ENCODE measurements at places on chromosomes 16 and 17.

GRCh38 chr17:32783602-32784001, 93.3 kb downstream of the MYO1D start:
- no peak overlapping the region for H3K27ac ChIP-seq
- no peaks in the 10 kb centered on the region for H3K36me3 ChIP-seq
- no peaks in the 10 kb centered on the region for H3K27me3 ChIP-seq
- peak; percentile 39 for DNase-seq
- H3K4me1 ChIP-seq = no peaks in the 10 kb centered on the region

GRCh38 chr16:81796583-81797346, 17.7 kb downstream of the PLCG2 start:
- H3K27ac ChIP-seq = no peak overlapping the region
- DNase-seq = no peak
- no peaks in the 10 kb centered on the region for H3K4me1 ChIP-seq
- H3K4me3 ChIP-seq = no peak overlapping the region
- H3K27me3 ChIP-seq = no peaks in the 10 kb centered on the region

DNA sequence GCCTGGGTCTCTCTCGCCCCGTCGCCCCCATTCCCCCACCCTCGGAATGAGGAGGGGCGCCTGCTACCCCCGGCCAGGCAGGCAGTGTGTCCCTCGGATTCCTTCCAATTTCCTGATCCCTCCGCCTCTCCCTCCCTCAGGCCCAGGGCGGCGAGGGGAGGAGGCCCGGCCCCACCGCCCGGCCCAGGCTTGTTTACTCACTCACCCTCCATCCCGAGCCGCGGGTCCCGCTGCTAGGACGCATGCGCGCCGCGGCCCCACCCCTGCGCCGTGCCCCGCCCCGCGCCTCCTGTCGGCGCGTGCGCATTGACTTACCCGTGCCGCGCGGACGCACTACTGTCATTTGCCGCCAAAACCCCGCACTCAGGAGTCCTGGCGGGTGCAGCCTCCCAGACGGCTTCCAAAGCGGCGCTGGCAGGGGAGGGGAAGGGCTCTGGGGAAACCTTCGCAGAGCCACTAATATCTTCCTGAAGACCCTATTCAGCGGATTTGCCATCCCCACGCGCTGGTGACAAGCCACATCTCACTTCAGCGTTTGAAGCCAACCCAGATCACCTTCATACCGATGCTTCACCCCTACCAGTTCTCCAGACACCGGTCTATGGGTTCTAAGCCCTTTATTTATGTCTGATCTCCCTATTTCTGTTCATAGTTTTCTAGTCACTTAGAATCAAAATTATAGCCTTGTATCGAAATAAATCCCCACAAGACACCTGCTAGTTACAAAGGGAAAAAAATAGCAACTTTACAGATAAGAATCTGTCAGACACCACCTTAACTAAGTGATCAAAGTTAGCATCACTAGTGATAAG, at the start of gene EZH1:
Gene EZH1 (minus strand): TSS at position 235 of the 812 bp plus-strand sequence. CDS start 16,099 bp downstream, outside the sequence.
- peak within 1 kb of the TSS; percentile 73 for H3K4me3 ChIP-seq
- H3K4me1 ChIP-seq = peaks cover 14% of the 10 kb centered on the region
- peak within 1 kb of the TSS; percentile 69 for H3K27ac ChIP-seq

- peak overlapping the region; percentile 93 for H3K27ac ChIP-seq
- H3K36me3 ChIP-seq = no peaks in the 10 kb centered on the region
- DNase-seq = no peak
- no peaks in the 10 kb centered on the region for H3K27me3 ChIP-seq
- peak overlapping the region; percentile 49 for H3K4me3 ChIP-seq
Measured at GRCh38 chr17:72978593-72979218, 113.8 kb downstream of the SLC39A11 start.

DNA sequence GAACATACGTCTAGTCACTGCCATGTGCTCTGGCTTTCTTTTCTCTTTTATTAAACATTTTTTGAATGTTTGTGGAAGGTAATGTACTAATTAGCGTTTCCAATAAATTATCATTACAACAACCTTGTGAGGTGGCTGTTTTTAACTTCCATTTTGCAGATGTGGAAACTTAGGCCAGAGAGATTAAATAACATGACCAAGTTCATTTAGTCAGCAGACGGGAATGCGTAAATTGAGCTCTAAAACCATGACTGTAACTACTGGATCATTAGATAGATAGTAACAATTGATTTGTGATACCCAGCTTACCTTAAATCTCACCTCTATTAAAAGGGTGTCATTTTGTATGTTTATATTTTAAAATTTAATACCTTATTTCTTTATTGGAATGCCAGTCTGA, 49.4 kb downstream of the RABEP1 start:
- no peaks in the 10 kb centered on the region for H3K4me1 ChIP-seq
- H3K27ac ChIP-seq = no peak overlapping the region
- DNase-seq = no peak
- H3K27me3 ChIP-seq = no peaks in the 10 kb centered on the region
- 0 out of 2 replicates have a peak, but pooled peaks cover 2% of the 10 kb centered on the region for H3K36me3 ChIP-seq

- H3K27ac ChIP-seq = peak overlapping the region; percentile 8
- H3K36me3 ChIP-seq = peaks cover 53% of the 10 kb centered on the region
- peaks cover 21% of the 10 kb centered on the region for H3K4me1 ChIP-seq
Measured at GRCh38 chr17:44213403-44214229, 5.9 kb downstream of the UBTF start.

- DNase-seq = no peak
- H3K27me3 ChIP-seq = no peaks in the 10 kb centered on the region
- H3K27ac ChIP-seq = peak overlapping the region; percentile 93
- peaks cover 29% of the 10 kb centered on the region for H3K36me3 ChIP-seq
Measured at GRCh38 chr17:50065056-50065455, 9.1 kb downstream of the ITGA3 start.

DNA sequence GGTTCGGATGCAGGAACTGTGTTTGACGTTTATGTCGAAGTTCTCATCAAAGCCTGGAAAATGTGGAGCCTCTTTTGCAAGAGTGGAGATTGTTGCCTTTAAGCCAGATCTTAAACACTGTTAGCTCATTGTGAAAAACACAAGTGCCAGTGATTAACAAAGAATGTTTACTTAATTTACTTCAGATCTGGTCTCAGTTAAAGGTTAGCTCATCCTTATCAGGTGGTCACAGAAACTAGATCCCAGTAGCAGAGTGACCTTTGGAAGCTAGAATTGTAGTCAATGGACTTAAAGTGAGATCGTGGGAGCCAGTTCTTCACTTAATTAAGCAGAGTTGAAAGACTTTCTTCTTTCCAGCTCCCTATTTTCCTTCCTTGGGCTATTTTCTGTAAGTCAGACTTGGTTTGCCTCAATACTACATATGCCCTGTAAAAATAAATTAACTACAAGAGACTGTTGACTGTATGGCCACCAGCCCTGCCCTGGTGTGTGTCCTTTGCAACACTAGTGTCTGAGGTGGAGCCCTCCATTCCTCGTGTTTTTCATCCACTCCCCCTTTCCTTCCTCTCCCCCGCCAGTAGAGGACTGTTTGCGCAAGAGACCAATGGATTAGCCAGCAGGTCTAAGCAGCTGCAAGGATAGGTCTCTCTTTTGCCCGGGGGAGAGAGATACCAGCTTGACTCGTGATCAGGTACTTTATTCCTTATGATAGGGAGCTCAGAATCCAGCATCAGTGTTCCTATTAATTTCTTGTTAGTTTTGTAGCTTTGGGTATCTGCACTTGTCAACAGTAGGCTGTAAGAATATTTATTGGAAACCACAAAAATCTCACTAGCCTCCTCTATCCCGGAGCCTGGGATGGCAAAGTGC, 20.2 kb downstream of the FBXO39 start:
- H3K27me3 ChIP-seq = peaks cover 27% of the 10 kb centered on the region
- DNase-seq = no peak
- no peak overlapping the region for H3K4me3 ChIP-seq
- H3K36me3 ChIP-seq = no peaks in the 10 kb centered on the region

DNA sequence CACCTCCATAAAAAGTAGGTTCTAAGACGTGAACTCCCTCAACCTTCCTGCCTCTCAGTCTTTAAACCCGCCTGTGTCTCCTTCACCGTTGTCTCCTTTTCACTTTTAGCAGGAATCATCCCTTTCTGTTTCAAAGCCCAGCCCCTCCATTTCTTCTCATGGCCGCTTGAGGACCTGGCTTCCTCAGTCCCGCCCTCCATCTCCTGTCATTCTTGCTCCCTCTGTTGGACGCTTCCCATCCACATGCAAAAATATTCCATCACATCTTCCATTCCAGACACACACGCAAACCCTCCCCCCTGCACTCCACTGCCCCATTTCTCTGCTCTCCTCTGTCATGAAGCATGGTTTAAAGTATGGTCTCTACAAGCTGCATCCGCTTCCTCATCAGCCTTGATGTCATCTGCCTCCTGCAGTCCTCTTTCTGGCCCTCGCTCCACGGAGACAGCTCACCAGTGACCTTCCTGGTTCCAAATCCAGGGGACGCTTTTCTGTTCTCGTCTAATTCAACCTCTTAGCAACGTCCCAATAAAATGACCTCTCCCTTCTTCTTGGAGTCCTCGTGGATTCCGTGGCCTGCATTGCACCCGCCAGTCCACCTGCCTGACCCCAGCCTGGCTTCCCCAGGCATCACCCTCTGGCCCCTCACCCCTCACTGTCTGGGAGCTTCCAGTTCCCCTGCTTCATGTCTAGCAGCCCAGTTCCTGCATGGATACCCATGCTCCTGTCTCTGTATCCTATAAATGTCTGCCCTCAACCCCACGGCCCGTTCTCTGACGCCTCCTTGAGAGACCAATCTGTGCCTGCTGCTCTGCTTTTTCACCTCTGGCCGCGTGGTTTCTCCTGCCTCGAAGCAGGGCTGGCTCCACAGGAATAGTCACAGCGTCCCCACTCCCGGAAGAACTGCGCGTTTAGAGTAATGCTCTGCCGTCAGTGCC, 26.2 kb downstream of the ANKRD40 start:
- H3K4me3 ChIP-seq = no peak overlapping the region
- H3K36me3 ChIP-seq = no peaks in the 10 kb centered on the region
- H3K27ac ChIP-seq = peak overlapping the region; percentile 29
- peaks cover 50% of the 10 kb centered on the region for H3K4me1 ChIP-seq
- DNase-seq = peak; percentile 73

DNA sequence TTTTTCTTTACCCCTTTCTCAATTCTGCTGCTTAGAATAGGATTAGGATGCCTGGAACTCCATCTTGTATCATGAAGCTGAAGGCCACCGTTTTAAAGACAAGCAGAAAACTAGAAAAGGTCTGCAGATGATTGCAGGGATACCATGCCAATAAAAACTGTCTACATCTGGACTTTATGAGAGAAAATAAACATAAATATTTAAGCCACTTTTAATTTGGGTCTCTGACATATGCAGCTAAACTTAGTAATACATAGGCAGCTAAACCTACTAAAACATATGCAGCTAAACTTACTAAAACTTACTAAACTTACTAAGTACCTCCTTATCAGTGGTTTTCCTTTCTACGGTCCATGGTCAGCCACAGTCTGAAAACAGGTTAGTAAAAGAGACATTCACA, 48.4 kb downstream of the FBXL20 start:
- H3K4me1 ChIP-seq = no peaks in the 10 kb centered on the region
- DNase-seq = no peak
- H3K27me3 ChIP-seq = no peaks in the 10 kb centered on the region
- H3K4me3 ChIP-seq = no peak overlapping the region

- H3K27ac ChIP-seq = no peak overlapping the region
- DNase-seq = no peak
- no peaks in the 10 kb centered on the region for H3K36me3 ChIP-seq
- H3K4me1 ChIP-seq = no peaks in the 10 kb centered on the region
Measured at GRCh38 chr16:78727536-78727935, 628.1 kb downstream of the WWOX start.

- H3K4me3 ChIP-seq = no peak overlapping the region
- peaks cover 3% of the 10 kb centered on the region for H3K36me3 ChIP-seq
- DNase-seq = no peak
- peaks cover 10% of the 10 kb centered on the region for H3K4me1 ChIP-seq
- no peaks in the 10 kb centered on the region for H3K27me3 ChIP-seq
Measured at GRCh38 chr16:84703681-84704080, 3.9 kb downstream of the USP10 start.

DNA sequence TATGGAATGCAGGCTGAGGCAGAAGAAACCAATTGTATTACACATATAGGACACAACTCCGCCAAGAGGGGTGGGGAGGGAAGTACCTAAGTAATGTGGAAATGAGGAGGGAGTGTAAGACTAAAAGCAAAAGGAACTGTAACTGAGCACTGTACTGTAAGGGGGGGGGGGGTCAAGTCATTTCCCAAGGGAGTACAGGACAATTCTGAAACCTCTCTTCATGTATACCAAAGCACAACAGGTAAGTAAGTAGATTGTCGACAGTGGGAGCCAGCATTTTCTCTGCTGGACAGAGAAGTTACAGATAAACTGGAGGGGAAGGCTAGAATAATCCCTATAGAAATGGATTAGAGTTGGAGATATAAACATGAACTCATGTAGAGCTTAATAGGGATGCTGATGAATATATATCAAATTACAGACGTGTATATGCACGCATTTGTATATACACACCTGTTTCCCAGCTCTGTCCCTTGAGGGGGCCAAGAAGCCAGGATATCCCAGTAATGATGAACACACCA, 6.4 kb downstream of the USP22 start:
- H3K27ac ChIP-seq = no peak overlapping the region
- peaks cover 18% of the 10 kb centered on the region for H3K4me1 ChIP-seq
- H3K4me3 ChIP-seq = no peak overlapping the region
- H3K36me3 ChIP-seq = peaks cover 29% of the 10 kb centered on the region
- no peaks in the 10 kb centered on the region for H3K27me3 ChIP-seq
- no peak for DNase-seq

DNA sequence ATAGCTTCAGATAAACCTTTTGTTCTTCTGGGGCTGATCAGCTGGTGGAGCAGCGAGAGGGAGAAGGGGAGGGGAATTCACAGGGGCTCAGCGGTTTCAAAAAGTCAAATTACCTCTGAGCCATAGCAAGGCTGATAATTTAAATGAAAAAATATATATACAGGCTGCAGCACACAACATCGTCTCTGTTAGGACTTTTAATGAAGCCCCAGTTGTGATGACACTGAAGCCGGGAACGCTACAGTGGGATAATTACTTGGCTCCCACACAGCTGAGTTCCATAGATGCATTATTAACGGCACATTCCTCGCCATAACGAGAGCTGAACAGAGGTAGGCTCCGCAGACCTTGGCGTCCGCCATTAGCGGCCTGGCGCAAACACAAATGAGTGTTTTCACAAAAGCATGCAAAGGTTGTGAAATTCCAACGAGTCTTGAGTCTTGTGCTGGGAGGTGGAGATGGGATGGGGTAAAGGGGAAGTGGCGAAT, 216.0 kb downstream of the C16orf78 start:
- no peak overlapping the region for H3K27ac ChIP-seq
- H3K4me3 ChIP-seq = no peak overlapping the region
- no peaks in the 10 kb centered on the region for H3K4me1 ChIP-seq
- H3K36me3 ChIP-seq = no peaks in the 10 kb centered on the region
- H3K27me3 ChIP-seq = peaks cover 23% of the 10 kb centered on the region

GRCh38 chr17:59513934-59514841, 51.2 kb upstream of the DHX40 start:
- no peak overlapping the region for H3K27ac ChIP-seq
- no peaks in the 10 kb centered on the region for H3K36me3 ChIP-seq
- no peaks in the 10 kb centered on the region for H3K4me1 ChIP-seq
- DNase-seq = no peak
- H3K27me3 ChIP-seq = no peaks in the 10 kb centered on the region

Measured in HCT116 (cell line).